ENCODE measurements at places on chromosomes 13 and 19.

GRCh38 chr13:45229172-45229571 is 28.3 kb upstream of the KCTD4 start:
- DNase-seq: no peak

DNA sequence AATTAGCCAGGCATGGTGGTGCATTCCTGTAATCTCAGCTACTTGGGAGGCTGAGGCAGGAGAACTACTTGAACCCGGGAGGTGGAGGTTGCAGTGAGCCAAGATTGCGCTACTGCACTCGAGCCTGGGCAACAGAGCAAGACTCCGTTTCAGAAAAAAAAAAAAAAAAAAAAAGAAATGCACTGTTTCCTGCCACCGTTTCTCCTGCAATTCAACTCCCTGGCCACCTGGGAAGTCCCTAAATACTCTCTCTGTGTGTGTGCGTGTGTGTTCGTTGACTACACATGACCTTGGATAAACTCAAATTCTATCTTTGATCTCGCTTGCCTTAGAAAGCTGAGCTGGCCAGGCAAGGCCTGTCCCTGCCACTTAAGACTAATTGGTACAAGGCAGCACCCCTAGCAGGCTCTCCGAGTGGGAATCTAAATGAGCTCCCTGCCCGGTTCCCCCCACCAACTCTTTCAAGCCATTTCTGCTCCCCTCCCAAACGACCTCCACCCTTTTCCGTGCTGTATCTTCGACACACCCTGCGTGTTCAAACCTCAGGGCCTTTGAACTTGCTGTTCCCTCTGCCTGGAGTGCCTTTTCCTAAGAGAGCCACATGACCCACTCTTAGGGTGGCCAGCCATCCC is 5.2 kb upstream of the BCAT2 start:
- no peak for DNase-seq

- DNase-seq: no peak
Measured at GRCh38 chr13:20131057-20131832, 29.6 kb downstream of the GJA3 start.

DNA sequence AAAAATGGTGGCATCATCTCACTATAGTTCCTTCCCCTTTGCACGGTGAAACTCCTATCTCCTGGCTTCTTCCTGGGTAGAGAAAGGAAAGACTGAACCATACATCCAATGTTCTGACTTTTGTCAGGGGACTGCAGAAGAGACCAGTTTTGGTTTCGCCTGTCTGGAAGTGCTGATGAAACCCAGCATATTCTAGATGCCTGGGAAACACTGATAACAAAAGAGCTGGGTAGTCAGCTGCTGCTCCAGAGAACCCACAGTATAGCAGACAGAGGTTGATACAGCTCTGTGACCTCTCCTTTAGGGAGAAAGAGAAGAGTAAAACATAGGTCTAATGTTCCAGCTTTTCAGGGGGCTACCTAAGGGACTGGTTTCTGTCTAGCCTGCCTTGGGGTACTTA is 695.3 kb downstream of the DIAPH3 start:
- DNase-seq: no peak

DNA sequence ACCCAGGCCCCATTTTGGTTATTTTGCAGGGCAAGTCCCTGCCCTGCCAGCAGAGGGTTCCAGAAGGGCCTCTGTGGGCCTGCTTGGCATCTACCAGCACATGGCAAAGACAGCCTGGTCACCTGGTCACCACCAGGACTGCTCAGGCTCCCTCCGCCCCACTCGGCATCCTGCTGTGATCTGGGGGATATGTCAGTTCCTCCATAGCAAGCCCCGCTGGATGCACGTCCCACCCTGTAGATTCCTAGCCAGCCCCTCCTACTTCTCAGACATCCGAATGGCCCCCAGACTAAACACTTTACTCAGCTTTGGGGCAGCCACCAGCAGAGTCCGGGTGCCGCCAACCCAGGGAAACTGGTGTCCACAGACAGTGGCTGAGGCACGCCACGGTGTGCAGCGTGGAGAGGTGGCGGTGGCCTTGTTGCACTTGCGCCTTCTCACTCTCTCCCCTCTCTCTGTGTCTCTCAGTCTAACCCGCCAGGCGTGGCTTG is 31.8 kb upstream of the USE1 start:
- no peak for DNase-seq

GRCh38 chr13:24033527-24034302 is 126.8 kb upstream of the SPATA13 start:
- no peak for DNase-seq

- no peak for DNase-seq
Measured at GRCh38 chr13:29532116-29532515, 63.4 kb downstream of the SLC7A1 start.

DNA sequence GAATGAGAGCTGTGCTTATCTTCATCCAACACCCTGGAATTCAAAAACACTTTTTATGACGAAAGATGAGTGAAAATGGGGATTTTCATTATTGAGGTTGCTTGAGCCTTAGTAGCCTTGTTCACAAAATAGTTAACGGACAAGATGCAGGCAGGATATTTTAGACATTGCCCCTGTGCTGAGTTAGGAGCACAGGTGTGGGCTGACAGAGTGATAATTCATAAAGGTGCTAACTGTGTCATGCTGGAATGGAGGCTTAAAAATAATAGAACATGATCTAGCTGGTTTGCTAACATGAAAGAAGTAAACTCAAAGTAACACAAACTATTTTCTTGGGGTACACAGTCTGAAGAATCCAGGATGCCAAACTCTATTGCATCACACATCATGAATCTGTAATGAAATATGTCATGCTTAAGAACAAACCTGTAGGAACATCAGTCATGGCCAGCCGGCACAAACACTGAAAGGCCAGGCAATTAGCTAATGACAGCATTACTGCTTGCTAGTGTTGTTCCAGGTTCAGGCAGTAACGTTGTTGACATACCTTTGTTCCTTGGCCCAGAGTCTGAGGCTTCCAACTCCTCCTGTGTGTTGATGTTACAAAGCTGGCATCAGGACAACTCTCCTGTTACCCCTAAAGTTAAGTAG is 55.3 kb downstream of the FRY start:
- no peak for DNase-seq

GRCh38 chr19:3944018-3944721 is 11.3 kb downstream of the NMRK2 start:
- DNase-seq: no peak

- DNase-seq: no peak
Measured at GRCh38 chr13:27962982-27963381, 6.1 kb downstream of the CDX2 start.

DNA sequence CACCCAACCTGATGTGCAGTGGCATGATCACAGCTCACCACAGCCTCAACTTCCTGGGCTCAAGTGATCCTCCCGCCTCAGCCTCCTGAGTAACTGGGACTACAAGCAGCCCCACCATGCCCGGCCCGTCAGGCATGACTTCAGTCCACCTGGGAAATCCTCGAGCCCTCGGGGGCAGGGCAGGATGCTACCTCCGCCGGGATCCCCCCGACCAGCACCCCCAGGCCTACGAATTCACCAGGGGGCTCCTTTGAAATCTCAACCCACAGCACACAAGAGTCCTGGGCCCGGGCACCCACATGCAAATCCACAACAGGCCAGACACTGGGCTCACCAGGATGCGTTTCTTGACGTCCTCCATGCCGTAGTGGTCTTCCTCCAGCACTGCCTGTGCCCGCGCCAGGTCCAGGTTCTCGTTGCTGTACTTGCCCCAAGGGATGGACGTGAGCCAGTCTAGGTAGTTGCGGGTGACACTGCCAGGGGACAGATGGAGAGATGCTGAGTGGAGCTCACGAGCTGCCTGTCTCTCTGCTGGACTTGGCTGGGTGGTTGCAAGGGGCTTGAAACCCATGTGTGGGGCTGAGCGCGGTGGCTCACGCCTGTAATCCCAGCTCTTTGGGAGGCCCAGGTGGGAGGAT is 10.5 kb downstream of the RPL36 start:
- DNase-seq: no peak

DNA sequence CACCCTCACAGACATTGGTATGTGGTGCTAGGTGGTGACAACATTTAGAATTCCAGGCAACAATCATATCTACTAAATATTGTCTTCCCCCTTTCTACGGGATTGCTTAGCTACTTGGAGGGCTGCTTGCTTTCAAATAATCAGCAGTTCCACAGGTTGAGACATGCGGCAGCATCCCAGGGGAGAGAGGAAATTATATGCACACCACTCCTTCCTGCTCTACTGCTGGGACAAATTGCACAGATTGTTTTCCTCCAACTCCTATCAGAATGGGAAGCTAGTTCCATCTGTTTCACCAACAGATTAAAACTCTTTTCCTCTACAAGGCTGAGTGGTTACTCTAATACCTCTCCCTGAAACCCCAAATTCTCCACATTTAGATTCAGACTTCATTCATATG is 275.4 kb downstream of the DNAJC15 start:
- DNase-seq: no peak

DNA sequence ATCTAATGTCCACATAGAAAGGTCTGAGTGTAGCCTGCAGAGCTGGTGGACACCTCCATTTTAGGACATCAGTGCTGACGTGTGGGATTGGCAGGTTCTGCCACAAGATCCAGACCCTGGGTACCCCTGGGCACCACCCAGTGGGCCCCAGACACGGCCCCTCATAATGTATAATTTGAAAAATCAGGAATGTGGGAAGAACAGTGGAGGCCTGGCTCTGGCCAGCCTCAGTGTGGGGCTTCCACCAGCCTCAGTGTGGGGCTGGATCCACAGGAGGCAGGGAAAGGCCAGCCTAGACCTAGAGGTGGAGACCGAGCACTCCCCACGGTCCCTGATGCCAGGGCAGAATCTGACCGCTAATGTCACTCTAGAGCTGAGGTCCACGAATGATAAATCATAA is 150.7 kb upstream of the SOX1 start:
- no peak for DNase-seq

- no peak for DNase-seq
Measured at GRCh38 chr13:80276371-80277289, 64.3 kb downstream of the SPRY2 start.

GRCh38 chr13:85379433-85379832 is 419.8 kb downstream of the SLITRK6 start:
- no peak for DNase-seq

DNA sequence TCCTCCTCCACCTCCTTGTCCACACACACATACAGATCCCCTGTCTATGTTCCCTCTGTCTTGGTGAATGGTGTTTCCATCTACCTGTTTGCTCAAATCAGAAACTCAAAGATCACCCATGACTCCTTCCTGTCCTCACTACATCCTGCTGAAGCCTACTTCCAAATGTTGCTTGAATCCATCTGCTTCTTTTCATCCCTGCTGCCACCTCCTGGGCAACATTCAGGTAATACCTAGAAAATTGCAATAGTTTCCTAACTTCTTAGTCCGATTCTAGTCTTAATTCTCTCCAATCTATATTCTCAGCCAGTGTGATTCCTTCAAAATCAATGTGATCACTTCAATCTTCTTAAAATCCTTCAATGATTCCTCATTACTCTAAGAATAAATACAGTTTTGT is 155.5 kb upstream of the STARD13 start:
- no peak for DNase-seq

GRCh38 chr19:34269968-34270621 is 15.7 kb downstream of the GARRE1 start:
- no peak for DNase-seq

- no peak for DNase-seq
Measured at GRCh38 chr13:93377196-93377595, 150.6 kb downstream of the GPC6 start.

- no peak for DNase-seq
Measured at GRCh38 chr19:4764393-4764660, 27.2 kb upstream of the FEM1A start.

GRCh38 chr13:31476266-31476665 is 263.1 kb upstream of the RXFP2 start:
- DNase-seq: no peak

- no peak for DNase-seq
Measured at GRCh38 chr19:47032171-47032811, 12.7 kb downstream of the NPAS1 start.

DNA sequence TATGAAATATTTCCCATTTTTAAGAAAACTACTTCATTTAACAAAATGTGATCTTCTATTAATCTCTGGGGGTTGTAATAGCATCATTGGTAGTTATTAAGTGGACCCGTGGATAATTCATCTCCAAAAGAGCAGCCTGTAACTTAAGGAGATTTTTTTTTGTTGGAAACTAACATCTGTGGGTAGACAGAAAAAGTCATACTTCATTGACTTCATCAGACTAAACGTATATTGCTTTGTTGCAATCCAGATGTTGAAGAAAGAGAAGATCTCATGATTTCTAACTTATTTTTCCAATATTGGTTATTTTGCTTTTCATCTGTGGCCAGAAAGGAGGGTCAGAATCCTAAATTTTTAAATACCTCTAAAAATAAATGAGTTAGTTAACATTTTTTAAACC is 296.5 kb upstream of the MIR17HG start:
- DNase-seq: no peak

- DNase-seq: no peak
Measured at GRCh38 chr19:41501854-41502253, 58.9 kb downstream of the ERICH4 start.

GRCh38 chr13:60135344-60135743 is 28.4 kb downstream of the DIAPH3 start:
- DNase-seq: no peak

GRCh38 chr13:50123515-50123861 is 108.2 kb downstream of the KCNRG start:
- no peak for DNase-seq

- DNase-seq: no peak
Measured at GRCh38 chr13:47903836-47904235, 97.2 kb downstream of the SUCLA2 start.

DNA sequence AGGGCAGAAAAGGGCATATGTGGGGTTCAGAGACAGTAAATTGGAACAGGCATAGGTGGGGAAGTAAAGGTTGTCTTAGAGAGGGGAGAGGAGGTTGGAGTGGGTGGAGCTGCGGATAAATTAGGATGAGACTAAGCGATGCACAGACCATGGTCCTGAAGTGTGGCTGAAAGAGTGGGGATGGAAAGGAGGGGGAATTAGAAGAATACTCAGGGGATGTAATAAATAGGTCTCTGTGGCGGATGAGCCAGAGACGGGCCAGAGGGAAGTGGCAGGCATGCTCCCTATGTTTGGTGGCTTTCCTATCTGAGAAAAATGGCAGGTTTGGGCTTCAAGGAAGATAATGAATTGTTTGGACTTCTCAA is 123.4 kb downstream of the OLFM4 start:
- DNase-seq: no peak

DNA sequence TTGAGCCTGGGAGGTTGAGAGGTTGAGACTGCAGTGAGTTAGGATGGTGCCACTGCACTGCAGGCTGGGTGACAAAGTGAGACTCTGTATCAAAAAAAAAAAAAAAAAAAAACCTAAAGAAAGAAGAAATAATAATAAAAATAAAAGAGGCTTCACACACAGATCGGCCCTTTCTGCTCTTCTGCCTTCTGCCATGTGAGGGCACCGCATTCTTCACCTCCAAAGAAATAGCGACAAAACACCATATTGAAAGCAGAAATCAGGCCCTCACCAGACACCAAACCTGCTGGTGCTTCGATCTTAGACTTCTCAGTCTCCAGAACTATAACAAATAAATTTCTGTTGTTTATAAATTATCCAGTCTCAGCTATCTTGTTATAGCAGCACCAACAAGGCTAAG is 3.0 kb downstream of the ZNF649 start:
- no peak for DNase-seq

DNA sequence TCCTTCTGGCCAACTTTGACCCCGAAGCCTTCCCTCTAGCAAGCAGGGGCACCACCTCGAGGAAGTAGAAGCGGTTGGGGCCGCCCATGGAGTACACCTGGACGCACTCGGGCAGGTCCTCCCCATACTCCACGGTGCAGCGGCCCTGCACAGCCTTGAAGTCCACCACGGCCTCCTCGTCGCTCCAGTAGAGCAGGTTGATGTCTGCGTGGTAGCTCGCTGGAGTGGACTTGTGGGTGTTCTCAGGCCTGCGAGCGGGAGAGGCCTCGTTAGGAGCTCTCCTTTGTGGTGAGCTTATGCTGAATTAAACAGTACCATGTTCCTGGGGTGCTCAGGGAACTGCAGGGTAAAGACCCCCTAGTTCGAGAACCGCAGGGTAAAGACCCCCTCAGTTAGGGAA is 22.3 kb upstream of the EIF3G start:
- no peak for DNase-seq

Measured in brain pericyte (primary cell).